ENCODE measurements at places on chromosomes 7 and 10.

DNA sequence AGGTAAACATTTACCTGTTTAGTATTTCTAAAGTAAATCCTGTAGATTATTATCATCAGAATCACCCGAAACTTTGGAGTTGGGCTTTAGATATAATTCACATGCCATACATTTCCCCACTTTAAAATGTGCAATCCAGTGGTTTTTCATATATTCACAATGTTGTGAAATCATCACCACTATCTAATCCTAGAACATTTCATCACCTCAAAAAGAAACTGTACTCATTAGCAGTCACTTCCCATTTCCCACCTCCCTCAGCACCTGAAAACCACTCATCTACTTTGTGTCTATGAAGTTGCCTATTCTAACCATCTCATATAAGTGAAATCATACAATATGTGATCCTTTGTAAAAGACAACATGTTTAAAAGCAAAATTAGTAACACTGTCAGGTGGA is 182.6 kb downstream of the FZD1 start:
- DNase-seq, result no peak

GRCh38 chr7:130736298-130736900 is 2.4 kb upstream of the KLF14 start:
- DNase-seq, result no peak

GRCh38 chr7:87552351-87552900 is 48.3 kb downstream of the ABCB1 start:
- no peak for DNase-seq

DNA sequence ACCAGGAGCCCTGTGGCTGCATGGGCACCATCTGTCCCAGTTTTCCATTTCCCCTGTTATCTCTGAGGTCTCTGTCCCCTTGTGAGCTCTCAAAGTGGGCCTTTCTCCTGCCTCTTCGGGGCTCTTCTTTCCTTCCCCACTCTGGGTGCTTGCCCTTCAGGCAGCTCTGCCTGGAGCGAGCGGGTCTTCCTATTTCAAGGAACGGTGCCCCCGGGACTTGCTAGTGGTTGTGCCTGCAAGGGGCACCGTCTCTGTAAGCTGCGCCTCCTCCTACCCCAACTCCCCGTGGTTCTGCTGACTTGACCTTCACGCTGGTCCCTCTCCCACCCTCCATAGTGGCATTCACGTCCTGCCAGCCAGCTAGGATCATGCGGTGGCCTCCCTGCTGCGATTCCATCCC is 110.1 kb downstream of the DOCK1 start:
- DNase-seq, result no peak

GRCh38 chr7:38463277-38464225 is 167.6 kb downstream of the AMPH start:
- DNase-seq, result no peak

DNA sequence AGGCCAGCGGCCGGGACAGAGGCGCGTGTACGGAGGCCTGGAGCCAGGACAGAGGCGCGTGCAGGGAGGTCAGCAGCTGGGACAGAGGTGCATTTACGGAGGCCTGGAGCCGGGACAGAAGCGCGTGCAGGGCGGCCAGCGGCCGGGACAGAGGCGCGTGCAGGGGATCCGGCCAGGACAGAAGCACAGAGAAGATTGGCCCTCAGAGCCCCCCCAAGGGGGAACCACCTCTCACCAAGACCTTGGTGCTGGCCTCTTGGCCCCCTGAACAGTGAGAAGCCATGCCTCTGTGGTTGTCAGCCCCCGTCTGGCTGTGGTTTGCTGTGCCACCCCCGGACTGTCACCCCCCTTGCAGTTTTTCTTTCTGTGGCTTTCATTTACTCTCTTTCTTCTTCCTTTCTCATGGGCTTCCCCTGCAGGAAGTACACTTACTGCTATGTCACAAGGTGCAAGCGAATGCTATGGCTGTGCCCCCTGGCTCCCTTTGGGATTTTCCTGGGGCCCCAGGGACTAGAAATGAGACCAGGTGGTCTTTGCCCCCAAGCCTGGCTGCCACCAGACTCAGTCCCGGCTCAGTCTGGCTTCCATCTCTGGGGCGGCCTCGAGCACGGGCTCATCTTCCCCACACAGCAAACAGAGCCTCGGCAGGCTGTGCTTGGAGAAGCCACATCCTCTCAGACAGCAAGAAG is 41.1 kb downstream of the INSIG1 start:
- DNase-seq, result no peak

- DNase-seq, result no peak
These were observed 563.9 kb upstream of the ADARB2 start for GRCh38 chr10:2301227-2301626.

DNA sequence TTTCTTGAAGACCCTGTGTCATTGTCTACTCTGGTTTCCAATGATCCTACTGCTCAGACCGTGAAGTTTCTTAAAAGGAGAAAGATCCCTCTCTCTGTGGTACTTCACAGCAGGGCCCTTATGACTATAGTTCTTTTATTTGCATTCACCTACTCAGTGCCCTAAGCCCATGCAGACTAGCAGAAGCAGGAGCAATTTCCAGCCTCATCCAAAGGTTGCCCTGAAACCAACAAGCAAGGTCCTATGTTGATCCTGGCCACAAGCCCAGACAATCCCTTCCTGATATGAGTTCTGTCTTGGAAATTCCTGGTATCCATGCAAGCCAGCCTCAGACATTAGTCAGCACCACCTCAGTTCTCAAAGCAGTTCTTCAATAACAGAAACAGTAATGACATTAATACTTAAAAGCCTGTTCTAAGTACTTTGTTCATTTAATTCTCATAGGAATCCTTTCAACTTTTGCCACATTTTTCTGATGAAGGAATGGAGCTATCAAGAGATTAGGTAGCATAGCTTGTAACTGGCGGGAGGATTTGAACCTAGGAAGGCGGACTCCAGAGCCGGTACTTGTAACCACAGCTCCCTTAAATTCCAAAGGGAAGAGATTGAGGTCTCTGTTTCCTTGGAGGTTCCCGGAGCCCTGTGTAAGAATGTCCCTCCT is 58.1 kb upstream of the ST8SIA6 start:
- peak; percentile 93 for DNase-seq

GRCh38 chr10:50431791-50432190 is 180.5 kb upstream of the ASAH2 start:
- DNase-seq, result no peak

- no peak for DNase-seq
These were observed 44.2 kb upstream of the SLC35G1 start for GRCh38 chr10:93849593-93849992.

DNA sequence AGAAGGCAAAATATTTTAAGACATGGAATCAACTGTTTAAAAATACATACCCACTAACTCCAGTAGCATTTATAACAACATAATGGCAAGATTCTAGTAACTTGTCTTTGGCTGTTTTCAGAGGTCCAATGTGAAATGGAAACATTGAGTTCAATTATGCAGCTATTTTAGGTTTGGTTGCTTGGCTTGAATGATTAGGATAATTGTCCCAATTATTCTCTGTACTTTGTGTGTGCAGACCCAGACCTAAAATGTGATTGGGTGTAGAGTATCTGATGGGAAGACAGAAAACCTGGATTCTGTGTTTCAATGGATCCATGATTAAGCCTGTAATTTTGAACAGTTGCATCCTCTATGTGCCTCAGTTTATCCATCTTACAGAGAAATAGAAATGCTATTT is 392.7 kb upstream of the NFE2L3 start:
- no peak for DNase-seq

- peak; percentile 15 for DNase-seq
These were observed 94.4 kb upstream of the STEAP4 start for GRCh38 chr7:88401009-88401623.

- DNase-seq, result no peak
These were observed 208.7 kb upstream of the PHYHIPL start for GRCh38 chr10:58967551-58968388.

DNA sequence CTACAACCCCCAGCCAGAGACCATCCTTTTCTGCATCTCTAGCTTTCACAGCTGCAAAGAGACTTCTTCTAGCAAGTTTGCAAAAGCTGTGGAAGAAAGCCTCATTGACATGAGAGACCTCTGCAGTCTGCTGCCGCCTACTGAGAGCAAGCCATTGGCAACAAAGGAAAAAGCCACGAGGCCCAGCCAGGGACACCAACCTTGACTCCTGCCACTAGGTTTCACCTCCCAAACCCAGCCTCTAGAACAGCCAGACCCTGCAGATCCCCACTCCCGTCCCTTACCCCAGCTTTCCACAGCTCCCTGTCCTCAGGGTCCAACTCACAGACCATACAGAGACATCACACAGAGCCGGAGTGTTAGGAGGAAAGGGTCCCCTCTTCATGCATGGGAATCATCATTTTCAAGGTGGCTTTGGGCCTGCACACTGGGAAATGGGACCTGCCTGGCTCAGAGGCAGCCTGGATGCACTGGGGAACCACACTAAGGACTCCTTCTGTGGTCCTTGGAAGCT is 14.6 kb upstream of the C10orf53 start:
- no peak for DNase-seq

GRCh38 chr10:29585488-29585976 is 49.2 kb downstream of the SVIL start:
- no peak for DNase-seq

DNA sequence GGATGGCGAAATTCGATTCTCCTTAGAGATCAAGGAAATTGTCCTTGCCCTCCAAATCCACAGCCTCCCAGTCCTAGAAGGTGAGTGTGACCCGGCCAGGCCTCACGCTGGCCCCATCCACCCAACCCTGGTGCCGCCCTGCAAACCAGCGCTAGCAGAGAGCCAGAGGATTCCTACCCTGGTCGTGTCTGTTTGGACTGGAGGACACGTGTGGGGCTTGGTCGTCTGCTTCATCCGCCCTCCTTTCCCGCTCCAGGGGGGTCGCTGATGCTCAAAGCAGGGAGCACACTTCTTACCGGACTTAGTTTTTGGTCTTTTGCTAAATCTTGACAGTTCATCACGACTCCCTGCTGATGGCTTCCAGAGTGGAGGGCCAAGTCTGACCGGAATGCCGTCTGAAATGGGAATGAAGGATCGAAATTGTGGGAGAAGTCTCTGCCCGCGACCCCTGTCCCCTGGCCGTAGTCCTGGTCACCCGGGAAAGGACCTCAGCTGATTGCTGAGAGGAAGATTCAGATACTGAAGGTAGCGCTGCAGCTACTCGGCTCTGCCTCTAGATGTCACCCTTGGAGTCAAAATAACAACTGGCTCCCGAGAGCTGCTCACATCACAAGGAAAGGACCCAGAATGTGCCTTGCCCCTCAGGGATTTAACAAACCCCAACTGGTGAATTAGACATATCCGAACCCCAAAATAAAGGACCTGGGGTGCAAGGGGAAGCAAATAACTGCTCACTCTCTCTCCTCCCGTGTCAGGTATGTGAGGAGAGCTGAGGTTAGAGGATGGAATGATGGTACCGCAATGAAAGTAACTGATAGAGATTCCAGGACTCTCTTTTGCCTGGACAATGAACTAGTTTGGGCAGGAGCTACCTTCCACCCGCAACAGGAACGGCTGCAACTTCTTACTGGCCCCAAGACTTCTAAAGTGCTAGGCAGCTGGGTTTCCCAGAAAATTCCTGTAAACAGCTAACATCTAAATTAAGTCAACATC is 23.5 kb upstream of the ORC5 start:
- DNase-seq, result peak; percentile 36

DNA sequence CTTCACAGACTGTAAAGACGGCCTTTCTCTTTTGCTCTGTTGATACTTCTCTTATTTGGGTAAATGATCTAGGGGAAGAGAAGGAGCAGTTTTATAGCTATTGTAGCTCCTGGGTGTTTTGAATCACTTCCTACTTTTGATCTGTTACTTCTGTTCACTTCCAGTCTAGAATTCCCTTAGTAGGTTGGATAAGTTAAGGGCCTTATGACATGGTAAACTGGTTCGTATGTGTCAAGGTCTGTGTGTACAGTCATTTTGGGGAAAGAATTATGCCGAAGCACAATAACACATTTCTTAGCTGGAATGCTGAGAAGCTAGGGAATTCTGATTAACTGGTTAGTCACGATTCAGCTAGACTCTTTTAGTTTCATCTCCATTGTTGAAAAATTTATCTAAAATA is 8.1 kb downstream of the DENND10 start:
- no peak for DNase-seq

DNA sequence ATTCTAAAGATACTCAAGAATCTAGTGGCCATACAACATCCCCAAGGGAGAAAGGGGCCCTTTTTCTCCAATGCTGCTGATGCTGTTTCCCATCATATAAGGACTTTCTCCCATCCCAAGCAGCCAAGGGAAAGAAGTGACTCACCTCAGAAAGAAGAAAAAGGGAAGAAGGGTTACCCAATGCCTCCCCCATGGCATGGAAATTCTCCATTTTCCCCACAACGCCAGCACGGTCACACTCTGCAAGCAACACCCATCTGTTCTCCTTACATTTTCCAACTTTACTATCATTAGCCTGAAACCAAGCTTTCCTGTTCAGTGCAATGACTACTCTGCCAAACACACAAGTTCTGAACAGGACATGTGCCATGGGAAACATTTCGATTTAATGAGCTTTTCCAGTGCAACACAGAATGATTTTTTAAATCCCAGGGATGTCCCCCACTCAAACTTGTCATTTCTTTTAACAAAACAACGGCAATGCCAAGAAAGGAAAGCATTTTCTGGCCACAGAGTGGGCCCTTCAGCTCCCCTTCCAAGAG is 67.9 kb downstream of the PTPRN2 start:
- DNase-seq, result no peak

DNA sequence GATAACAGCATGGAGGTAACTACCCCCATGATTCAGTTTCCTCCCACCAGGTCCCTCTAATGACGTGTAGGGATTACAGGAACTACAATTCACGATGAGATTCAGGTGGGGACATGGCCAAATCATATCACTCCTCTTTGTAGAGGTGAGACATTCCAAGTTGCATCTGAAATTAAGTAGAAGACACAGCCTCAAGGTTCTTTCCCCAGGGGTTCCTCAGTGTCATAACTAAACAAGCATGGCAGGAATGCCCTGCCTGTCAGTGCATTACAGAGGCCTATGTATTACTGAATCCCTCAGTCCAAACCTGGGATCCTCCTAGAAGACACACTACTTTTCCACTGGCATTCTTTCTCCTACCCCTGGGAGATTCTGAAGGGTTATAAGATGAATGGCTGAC is 42.6 kb upstream of the WNT16 start:
- DNase-seq, result no peak

- DNase-seq, result no peak
These were observed 1.3 kb upstream of the TM9SF3 start for GRCh38 chr10:96588060-96588554.

- DNase-seq, result no peak
These were observed 285.8 kb upstream of the COBL start for GRCh38 chr7:51602376-51602775.

GRCh38 chr7:149001427-149002068 is 26.8 kb downstream of the PDIA4 start:
- no peak for DNase-seq

GRCh38 chr10:133047526-133048123 is 40.1 kb upstream of the ADGRA1 start:
- DNase-seq, result no peak

GRCh38 chr10:123835575-123835974 is 56.0 kb downstream of the CPXM2 start:
- no peak for DNase-seq

- DNase-seq, result no peak
These were observed 55.1 kb upstream of the SEMA3A start for GRCh38 chr7:84249656-84250055.

- no peak for DNase-seq
These were observed 21.2 kb upstream of the DPYSL4 start for GRCh38 chr10:132165416-132165980.

GRCh38 chr7:55177589-55178261 is 158.9 kb downstream of the EGFR start:
- no peak for DNase-seq

Measured in HCT116 (cell line).